ENCODE measurements at places on chromosomes 5 and 9.

- no peak for DNase-seq
Measured at GRCh38 chr9:98563988-98564387, 144.7 kb downstream of the GABBR2 start.

GRCh38 chr9:91089405-91090129 lies 272.2 kb downstream of the AUH start:
- DNase-seq: no peak

GRCh38 chr5:97096846-97097245 lies 45.6 kb downstream of the LIX1 start:
- no peak for DNase-seq

GRCh38 chr9:135447126-135447525 lies 32.5 kb upstream of the PPP1R26 start:
- no peak for DNase-seq

- DNase-seq: no peak
Measured at GRCh38 chr5:14373685-14374084, 207.9 kb upstream of the OTULINL start.

DNA sequence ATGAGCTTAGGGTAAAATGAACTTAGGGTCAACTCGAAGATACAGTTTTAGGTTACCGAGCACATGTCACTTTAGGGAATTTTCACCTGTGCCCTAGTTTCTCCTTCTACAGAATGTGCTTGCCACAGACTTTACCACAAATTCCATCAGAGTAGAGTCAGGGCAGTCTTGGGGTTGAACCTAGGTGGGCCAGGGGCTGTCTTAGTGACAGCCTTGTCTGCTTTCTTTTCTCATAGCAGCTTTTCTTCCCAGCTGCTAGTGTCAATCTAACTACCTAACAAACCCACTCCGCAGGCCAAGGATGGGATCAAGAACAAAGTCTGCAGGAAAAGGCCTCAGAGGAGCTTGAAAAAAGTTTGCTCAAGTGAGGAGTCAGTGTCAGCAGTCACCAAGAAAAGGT lies 458.1 kb upstream of the CDH18 start:
- DNase-seq: no peak

DNA sequence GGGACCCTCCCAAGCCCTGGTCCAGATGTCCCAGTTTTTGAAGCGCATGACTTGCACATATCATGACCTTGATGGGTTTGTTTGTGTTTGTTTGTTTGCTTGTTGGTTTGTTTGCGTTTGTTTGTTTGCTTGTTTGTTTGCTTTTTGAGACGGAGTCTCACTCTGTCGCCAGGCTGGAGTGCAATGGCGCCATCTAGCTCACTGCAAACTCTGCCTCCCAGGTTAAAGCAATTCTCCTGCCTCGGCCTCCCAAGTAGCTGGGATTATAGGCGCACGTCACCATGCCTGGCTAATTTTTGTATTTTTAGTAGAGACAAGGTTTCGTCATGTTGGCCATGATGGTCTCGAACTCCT lies 13.0 kb upstream of the UBAC1 start:
- no peak for DNase-seq

DNA sequence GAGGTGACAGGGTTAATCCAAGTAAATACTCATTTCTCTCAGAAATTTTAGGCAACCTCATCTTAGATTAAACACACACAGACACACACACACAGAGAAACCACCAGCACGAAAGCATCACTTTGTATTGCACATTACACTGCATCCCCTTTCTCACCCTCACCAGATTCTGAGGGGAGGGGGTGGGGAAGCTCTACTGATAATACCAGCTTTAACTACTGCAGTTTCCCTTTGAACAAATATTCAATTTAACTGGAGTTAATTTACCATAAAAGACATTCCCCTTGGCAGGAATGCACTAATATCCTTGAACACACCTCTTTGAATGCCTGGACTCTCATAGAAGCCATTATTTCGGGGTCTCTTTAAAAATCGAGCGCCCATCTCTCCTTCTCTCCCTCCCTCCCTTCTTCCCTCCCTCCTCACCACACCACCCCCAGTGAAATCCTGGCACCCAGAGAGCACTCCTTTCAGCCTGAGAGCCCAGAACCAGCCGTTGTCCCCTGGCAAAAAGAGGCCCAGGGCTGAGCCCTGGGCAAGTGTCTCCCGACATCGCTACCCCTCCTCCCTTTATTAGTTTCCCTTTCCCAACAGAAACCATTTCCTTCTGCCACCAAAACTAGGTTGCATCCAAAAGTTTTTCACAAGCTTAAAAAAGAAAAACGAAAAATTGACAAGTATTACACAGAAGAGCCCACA lies 2.8 kb upstream of the NFIB start:
- peak; percentile 48 for DNase-seq

GRCh38 chr5:14908172-14908571 lies 36.6 kb upstream of the ANKH start:
- DNase-seq: no peak

DNA sequence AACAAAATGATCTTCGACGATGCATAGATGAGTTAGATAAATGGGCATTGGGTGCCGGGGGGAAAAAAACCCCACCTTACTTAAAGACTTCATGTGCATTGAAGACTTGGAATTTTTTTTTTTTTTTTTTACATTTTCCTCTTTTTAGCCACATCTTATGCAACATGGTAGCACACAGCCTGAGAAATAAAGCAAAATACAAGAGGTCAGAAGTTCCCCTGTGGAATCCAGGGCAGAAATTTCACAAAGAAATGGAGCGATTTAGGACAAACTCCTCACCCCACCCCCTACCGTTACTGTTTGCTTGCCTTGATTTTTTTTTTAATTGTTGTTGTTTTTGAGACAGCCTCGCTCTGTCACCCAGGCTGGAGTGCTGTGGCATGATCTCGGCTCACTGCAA lies 153.2 kb downstream of the GOLPH3 start:
- no peak for DNase-seq

DNA sequence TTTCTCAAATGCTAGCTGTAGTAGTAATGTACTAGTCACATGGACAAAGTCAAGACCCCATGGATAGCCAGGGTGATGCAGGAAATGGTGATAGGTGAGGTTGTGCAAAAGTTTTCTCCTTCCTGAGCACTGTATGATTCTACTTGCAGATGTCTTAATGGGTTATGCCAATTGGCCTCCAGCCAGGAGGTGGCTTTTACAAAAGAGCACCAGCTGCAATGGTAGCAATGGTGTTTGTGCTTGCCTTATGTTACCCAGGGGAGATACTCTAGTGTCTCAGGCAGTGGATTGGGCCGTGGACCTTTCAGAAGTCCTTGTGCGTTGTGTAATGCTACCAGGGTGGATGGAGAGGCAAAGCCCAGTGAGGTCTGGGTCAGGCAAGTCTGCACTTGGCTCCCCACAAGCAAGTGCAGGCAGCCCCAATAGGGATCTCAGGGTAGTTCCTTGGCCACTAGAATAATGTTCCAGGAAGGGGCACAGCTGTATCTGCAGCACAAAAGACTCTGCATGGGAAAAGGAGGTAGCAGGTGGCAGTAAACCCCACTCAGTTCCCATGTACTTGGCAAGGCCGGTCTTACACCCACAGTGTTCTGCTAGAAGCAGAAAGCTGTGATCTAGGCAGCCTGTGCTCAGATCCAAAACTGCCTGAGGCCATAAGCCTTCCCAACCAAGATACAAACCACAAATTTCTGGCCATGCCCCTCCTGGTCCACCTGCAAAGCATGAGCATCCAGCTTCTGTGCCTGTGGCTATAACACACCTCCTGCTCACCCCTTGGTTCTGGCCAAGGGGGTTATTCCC lies 46.4 kb upstream of the EDIL3 start:
- DNase-seq: no peak

- DNase-seq: no peak
Measured at GRCh38 chr5:83895860-83896259, 175.2 kb upstream of the HAPLN1 start.

GRCh38 chr5:45521067-45521466 lies 175.1 kb downstream of the HCN1 start:
- no peak for DNase-seq

DNA sequence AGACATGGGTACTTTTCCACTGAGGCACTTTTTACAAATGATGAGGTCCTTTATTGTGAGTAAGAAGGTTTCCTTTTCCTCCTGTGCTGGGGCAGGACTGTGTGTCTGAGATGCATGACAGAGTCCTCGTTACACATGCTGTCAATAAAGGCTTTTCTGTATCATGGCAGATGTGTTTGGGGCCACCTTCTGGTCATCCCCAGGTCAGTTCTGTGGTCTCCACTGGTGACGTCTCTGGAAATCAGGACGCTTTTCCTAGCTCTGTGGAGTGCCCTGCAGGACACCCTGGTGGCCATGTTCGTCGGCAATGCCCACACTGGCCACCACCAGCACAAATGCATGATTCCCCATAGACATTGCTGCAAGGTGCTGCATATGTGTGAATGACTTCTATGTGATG lies 2.8 kb downstream of the CMBL start:
- DNase-seq: no peak

DNA sequence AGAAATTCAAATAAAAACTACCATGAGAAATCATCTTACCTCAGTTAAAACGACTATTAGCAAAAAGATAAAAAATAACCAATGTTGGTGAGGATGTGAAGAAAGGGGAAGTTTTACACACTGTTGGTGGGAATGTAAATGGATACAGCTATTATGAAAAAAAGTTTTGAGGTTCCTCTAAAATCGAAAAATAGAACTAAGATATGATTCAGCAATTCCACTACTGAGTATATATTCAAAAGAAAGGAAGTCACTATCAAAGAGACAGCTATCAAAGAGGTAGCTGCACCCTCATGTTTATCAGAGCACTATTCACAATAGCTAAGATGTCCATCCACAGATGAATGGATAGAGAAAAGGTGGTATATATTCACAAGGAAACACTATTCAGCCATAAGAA lies 1888.4 kb downstream of the MAT2B start:
- DNase-seq: no peak

DNA sequence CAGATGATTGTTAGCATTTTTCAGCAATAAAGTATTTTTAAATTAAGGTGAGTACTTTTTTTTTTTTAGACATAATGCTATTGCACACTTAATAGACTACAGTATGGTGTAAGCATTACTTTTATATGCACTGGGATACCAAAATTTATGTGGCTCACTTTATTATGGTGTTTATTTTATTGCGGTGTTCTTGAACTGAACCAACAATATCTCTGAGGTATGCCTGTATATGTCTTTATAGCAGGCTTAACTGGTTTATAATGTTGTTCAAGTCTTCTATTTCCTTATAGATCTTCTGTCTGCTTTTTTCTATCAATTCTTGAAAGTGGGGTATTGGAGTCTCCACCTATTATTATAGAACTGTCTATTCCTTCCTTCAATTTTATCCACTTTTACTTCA lies 18.0 kb downstream of the ZBTB43 start:
- DNase-seq: no peak

GRCh38 chr5:172322028-172322965 lies 38.7 kb upstream of the UBTD2 start:
- DNase-seq: no peak

DNA sequence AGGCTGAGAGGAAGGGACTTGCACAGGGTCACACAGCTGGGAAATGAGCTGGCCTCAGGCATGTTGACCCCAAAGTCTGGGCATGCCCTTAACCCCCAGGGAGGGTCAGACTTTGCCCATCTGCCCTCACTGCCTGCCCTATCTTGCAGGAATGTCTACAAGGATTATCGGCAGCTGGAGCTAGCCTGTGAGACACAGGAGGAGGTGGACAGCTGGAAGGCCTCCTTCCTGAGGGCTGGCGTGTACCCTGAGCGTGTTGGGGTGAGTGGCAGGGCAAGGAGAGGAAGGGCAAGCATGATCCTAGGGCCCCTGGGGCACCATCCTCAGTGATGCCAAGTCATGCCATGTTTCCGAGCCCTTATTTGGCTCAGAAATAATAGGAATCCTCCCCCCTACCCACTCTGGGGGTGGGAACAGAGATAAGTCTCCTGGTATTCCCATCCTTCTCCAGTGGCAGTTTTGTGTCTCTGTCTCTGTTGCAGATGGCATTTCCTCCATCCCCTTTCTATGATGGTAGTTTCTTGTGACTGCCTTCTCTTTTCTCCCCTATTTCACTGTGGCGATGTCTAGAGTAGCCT lies 28.5 kb downstream of the GOLGA2 start:
- DNase-seq: no peak

DNA sequence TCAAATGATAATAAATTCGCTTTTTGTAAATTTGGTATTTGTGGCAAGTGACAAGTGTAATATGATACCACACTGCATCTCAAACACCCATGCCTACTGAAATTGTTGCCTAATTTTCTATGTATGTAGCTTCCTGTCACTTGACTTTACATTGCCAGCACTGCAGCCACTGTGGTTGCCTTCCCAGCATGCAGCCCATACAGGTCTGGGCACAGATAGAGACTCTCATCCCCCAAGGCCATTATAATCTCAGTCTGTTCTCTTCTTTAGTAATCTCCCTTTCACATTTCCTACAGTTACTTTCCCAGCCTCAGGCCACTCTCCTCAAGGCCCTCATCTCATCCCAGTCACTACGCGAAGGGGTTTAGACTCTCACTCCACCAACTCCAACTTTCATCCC lies 1200.6 kb downstream of the PTPRD start:
- no peak for DNase-seq

DNA sequence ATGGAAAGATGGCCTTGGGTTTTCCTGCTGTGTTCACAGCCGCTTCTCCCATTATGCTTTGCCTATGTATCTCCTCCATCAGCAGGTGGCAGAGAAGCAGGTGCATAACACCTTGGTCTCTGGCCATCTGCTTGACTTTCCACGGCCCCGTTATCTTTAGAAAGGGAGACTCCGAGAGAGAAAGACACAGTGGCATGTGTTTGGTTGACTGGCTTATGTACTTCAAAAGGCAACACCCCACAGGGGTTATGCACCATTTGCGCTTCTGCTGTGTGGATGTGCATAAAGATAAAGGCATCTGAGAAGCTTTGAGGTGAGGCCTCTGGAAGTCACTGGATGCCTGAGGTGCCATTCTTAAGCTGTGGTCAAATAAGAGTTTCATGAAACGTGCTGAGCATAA lies 138.4 kb downstream of the EGFLAM start:
- no peak for DNase-seq

DNA sequence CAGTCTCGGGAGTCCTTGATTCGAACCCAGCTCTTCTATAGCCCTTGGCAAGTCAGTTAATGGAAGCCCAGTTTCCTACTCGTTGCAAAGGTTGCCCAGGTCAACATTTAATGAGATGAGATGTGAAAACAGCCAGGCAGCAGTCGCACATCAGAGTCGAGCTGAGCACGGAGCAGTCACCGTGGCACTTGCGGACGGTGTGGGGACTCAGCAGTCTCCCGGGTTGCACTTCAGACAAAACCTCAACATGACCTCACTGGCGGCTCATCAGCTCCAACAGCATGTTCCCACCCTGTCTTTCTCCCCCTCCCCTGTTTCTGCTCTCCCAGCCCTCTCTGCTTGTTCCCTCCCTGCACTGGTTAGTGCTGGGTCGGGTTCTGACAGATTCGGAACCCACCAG lies 35.8 kb downstream of the UBE2QL1 start:
- no peak for DNase-seq

GRCh38 chr5:72661405-72661804 lies 154.2 kb upstream of the ZNF366 start:
- peak; percentile 23 for DNase-seq

DNA sequence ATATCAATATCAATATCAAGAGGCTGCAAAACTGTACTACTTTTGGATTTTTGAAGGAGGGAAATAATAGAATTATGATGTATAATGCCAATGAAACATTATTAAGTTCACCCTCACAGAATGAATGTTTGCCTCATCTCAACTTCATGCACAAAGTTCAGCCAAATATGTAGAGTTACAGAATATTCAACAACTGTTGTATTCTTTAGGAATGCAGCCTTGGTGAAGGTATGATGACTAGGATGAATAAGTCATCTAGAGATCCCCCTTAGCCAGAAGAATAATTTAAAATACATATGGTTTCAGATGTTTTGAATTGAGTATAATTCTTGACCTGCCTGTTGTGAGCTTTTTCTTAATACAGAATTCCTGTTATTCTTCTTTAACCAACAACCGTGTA lies 308.3 kb downstream of the COX7C start:
- DNase-seq: no peak

Data from nucleus accumbens (tissue), 56 donors.